HL-60 (cell line): ENCODE measurements at places on chromosomes 13 and 19.

- peak; percentile 78 for DNase-seq
Observed at GRCh38 chr19:41811036-41811435, 14.6 kb downstream of the CEACAM3 start.

DNA sequence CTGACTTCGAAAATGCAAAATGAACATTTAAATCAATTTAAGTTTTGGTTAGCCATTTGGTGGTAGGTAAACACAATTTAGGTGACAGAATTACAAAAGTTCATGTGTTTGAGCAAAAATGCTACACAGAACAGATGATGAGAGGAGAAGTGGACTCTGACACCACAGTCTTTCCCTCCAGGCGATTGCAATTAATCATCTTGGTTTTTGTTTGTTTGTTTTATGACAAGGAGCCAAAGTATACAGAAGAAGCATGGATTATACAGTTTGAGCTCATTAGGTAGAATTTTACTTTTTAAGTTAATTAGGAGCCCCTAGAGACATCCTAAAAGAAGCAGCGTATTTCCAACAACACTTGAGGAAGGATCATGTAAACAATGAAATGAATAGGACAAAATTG, 49.3 kb upstream of the FREM2 start:
- DNase-seq, result no peak

GRCh38 chr19:17114414-17114831, 38.8 kb downstream of the MYO9B start:
- DNase-seq, result no peak

- peak; percentile 41 for DNase-seq
Observed at GRCh38 chr19:33252971-33253370, 27.3 kb upstream of the SLC7A10 start.

DNA sequence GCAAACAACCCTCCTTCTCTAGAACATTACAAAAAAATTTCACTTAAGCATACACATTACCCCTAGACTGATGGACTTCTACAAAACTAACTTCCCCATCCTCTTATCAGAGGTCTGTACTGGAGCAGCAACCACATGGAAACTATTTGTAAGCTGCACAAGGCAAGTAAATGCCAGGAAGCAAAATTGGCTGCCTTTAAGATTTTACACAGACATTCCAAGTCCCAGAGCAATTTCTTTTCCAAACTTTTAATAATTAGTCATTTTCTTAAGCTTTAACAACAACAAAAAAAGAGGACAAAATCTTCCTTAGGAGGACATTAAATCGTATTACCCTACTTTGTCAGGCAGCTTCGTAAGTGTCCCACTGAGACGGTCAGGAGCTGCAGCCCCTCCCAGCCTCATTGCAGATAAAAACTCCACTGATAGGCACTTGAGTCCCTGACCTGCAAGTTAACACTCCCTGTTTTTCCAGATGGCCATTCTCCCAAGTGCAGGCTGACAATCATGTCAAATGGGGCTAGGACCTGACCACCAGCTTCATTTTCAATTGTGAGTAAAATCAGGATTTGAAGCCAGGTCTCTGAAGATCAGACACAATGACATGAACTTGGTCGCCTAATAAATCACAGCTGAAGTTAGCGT, 680.1 kb downstream of the DIAPH3 start:
- DNase-seq, result no peak

DNA sequence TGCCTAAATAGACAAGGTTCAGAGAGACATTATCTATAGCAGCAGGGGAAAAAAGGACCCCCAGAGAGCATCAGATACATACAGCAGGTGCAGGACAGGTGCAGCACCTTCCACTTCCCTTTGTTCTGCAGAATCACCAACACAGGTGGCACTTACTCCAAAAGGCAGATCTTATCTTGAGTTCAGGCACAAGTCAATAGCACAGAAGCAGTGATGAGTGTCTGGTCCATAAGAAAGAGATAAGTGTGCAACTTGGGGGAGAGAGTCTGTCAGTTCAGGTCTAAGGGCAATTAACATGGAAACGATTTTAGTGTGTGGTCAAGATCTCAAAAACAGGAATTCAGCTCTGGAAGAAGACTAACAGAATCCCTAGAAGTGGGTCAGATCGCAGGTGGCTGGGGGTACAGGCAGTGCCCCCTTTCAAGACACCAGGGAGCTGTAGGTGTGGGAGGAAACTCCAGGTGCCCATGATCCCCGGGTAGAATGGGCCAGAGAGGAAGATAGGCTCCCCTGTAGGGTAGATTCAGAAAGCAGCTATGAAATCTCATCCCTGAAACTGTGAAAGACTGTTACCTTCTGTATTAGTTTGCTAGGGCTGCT, 40.6 kb downstream of the TNFSF11 start:
- DNase-seq, result no peak
